ENCODE measurements at places on chromosomes 3 and 15.

DNA sequence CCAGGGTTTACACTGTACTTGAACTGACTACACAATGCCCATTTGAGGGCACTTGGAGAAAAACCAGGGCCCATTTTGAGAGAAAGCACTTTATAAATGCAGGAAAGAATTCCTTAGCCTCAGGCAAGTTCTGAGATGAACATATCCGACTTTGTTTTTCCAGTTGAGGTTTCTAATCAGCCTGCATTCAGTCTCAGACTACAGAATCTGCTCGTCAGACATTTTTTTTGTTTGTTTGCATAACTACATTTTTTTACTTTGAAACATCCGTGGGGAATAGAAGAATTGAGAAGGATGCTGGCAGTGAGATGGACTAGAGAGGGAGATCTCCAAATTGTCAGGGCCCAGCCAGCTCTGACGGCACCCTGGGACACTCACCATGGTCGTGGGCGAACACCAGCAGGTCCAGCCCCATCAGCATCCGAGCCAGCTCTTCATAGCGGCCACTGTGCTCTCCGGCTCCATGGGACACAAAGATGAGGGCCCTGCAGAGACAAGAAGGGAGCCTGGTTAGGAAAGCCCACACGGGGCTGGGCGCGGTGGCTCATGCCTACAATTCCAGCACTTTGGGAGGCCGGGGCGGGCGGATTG is 40.8 kb downstream of the MGLL start:
- peak; percentile 55 for DNase-seq

GRCh38 chr3:167246252-167246651 is 133.8 kb downstream of the ZBBX start:
- DNase-seq: no peak

DNA sequence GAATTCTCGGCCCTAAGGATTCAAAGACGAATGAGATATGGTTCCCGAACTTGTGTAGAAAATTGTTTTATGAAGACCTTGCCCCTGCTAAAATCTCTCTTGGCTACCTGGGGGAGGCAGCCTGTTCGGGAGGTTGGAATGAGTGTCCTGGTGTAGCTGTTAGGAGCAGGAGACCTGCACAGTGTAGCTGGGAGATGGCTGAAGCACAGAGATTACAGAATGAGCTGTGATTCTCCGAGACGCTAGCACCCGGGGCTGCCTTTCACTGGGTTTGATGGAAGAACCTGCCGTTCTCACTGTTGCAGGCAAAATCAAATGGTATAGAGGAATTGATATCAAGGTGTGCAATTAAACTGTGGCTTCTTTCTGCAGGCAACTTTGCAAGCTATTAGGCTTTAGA is 68.0 kb downstream of the TRAK1 start:
- DNase-seq: no peak

DNA sequence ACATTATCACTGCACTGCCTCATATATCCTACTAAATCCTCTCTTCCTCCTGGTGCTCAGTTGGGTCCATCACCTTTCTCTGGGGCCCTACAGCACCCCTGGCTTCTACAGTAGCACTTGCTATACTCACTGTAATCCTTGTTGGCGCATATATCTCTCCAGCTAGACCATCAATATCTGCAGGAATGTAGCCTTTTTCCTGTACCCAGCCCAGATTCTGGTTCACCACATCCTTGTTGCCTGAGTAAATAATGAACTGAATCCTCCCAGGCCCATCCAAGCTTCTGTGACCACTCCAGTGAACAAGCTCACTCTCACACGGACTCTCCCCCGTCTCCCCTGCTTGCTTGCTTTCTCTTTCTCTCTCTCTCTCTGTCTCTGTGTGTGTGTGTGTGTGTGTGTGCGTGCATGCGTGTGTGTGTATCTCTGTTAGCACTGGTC is 62.5 kb upstream of the LIPC start:
- no peak for DNase-seq

- peak; percentile 37 for DNase-seq
These were observed 54.8 kb downstream of the CCDC54 start for GRCh38 chr3:107432013-107432515.

- peak; percentile 34 for DNase-seq
These were observed 3.3 kb downstream of the ANKRD63 start for GRCh38 chr15:40279437-40280141.

GRCh38 chr3:113746548-113747282 is at the start of gene ATP6V1A:
TSS of gene ATP6V1A (plus strand) at chr3:113747035. CDS start at chr3:113778754, 31,719 bp downstream.
- DNase-seq: peak; percentile 95

DNA sequence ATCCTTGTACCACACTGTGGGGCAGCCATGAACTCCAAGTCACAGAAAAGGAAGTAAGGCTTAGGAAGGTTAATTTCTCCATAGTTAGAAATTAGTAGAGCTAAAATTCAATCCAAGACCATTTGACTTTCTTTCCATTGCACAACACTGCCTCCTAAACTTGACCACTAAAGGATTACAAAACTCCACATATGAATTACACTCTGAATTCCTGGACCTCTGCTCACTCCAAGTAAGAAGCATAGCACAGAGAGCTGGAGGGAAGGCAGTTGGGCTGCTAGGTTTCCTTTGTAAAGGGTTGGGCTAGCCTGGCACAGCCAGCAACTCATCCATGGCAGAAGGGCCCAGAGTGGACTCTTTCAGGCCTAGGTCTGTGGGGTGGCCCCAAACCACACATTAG is 134.4 kb downstream of the MYLK start:
- peak; percentile 94 for DNase-seq

DNA sequence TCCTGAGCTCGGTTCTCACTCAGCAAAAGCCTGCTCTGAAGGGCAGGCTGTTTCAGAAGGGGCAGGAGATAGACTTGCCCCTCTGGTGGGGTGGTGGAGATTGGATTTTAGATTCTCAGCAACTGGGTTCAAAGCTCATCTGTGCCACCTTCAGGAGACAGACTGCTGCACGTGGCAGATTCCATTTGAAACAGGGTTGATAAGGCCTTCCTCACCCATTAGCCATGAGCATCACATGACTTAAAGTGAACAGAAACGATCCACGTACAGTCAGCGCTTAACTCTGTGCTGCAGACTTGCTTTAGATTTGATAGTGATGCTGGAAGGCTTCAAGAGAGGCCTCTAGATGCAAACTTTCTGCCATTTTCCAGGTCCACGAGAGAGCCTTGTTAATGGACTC is 35.0 kb upstream of the MGLL start:
- peak; percentile 23 for DNase-seq

DNA sequence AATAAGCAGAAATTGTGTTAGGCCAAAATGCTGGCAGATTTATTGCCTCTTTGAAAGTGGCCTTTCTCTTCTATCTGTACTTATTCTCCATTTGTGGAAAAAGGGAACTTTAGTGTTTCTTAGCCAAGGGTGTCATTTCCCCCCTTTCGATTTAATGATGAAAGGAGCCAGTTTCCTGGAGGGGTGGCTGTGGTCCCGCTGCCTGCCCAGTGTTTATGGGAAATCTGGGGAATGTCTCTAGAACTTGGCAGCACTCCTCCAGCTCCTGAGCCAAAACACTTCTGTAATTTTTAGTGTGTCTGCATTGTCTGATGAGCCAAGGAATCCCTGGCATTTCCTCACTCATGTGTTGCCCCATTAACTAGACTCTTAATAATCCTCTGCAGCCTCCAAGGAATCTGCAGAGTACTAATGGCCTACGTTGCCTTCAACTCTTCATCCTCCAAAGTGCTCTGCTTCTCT is 448.8 kb downstream of the GRM7 start:
- peak; percentile 17 for DNase-seq

DNA sequence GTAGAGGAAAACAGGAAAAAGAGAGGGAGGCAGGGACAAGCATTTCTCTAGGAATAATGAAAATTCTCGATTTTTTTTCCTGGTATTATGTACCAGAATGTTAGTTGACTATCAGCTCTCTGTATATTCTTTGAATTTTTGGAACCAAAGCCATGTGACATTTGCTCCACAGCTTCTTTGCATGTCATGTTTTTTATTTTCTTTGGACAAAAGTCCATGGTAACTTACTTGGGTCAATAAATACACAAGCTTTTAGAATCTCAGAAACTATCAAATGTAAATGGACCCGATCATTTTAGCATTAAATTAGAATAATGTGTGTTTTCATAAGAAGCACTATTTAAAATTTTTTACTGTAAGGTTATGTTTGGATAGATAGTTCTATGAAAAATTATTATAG is 320.5 kb downstream of the ZIC1 start:
- DNase-seq: no peak

DNA sequence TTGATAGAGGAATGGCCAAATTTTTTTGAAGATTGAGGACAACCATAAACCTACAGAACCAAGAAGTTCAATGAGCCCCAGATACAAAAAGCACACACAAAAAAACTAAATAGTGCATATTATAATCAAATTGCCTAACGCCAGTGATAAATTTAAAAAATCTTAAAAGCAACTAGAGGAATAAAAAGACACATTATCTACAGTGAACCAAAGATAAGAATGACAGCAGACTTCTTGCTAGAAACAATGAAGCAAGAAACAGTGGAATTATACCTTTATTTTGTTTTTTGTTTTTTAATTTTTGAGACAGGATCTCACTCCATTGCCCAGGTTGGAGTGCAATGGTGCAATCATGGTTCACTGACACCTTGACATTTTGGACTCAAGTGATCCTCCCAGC is 9.9 kb upstream of the SAMD7 start:
- DNase-seq: no peak

- no peak for DNase-seq
These were observed 269.2 kb upstream of the LRTM1 start for GRCh38 chr3:55197021-55197420.

DNA sequence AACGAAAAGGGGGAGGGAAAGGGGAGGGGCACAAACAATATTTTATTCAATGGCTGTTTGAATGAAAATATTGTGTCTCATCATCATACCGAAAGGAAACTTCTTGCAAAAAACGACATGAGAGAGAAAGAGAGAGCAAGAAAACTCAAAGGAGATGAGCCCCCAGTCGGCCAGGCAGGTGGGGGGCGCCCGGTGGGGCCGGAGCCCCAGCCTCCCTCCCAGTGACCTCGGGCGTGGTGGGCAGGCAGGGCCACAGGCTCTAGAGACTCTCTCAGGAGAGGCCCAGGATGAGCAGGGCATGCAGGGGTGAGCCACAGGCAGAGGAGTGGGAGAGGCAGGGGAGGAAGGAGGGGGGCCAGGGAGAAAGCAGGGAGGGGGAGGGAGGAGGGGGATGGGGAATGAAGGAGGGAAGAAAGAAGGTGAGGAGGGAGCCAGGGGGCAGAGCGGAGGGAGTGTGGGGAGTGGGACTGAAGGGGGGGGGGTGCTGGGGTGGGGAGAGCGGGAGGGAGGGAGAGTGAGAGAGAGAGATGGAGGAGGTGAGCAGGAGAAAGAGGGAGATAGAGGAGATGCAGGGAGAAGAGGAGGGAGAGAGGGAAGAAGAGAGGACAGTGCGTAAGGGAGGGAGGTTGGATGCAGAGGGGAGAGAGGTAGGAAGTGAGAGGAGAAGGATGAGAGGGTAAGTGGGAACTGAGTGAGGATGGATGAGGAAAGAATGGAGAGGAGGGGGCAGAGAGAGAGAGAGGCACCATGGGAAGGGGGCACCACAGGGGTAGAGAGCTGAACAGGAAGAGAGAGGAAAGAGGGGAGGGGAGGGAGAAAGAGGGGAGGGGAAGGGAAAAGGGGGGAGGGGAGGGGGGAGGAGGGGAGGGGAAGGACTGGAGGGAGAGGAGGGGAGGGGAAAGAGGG is 14.1 kb upstream of the TMEM115 start:
- no peak for DNase-seq

DNA sequence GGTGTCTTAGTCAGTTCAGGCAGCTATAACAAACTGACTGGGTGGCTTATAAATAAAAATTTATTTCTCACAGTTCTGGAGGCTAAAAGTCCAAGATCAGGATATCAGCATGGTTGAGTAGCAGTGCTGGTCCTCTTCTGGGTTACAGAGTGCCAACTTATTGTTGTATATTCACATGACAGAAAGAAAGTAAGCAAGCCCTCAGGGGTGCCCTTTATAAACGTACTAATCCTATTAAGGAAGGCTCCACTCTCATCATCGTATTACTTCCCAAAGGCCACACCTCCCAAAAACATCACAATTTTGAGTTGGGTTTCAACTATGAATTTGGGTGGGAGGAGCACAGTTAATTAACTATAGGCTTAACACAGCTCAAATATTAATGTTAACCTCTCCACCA is 653.0 kb downstream of the DIPK2A start:
- DNase-seq: no peak

GRCh38 chr15:80694611-80695098 is 455 bp upstream of the ABHD17C start:
- DNase-seq: peak; percentile 18

GRCh38 chr3:178706411-178706810 is 170.2 kb downstream of the KCNMB2 start:
- no peak for DNase-seq

- peak; percentile 33 for DNase-seq
These were observed 78.7 kb downstream of the KLF13 start for GRCh38 chr15:31405200-31405920.

GRCh38 chr3:141353652-141354495 is 14.4 kb upstream of the ZBTB38 start:
- DNase-seq: peak; percentile 76

DNA sequence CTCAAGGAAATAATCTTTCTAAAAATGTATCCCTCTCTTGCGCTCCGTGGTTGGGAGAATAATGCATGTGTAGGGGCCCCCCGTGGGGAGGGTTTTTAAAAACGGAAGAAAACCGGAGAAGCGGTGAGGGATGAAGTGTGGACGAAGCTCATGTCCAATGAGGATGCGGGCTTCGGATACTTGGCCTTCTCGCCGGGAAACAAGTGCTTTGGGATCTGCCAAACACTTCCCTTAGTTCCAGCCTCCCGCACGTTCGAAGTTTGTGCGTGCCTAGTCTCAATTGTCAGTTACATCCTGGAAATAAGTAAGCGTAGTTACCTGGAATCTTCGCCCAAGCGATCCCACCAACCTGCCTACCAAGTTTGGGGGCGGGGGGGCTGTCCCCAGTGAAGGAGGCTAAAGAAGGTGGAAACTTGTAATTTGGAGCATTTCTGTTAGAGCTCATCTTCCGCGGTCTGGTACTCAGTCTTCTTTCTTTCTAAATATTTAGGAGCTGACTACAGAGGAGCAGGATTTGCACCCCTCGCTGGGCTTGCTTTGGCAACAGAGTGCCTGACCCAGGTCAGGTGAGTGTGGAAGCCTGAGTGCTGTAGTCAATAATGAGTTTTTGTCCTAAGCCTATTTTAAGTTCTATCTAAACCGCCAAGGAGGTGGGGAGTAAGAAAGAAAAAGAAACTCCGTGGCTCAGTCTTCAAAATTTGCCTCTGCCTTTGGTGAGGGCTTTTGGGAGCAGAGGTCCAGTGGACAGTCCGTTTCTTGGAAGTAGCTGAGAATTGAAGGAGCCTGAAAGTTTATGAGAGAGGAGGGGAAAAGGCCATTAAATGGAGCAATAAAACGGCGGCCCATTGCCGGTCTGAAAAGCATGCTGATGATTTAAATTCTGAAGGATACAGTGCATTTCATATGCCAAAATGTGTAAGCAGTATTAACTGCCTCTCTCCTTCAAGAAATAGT is 1.1 kb downstream of the ITPR1 start:
- DNase-seq: peak; percentile 25

- DNase-seq: no peak
These were observed 188.9 kb downstream of the CBLB start for GRCh38 chr3:105679951-105680350.
